DMS79 (cell line): ENCODE measurements at places on chromosomes 1 and 21.

- DNase-seq = peak; percentile 22
Measured at GRCh38 chr1:8477166-8477982, 159.5 kb downstream of the SLC45A1 start.

DNA sequence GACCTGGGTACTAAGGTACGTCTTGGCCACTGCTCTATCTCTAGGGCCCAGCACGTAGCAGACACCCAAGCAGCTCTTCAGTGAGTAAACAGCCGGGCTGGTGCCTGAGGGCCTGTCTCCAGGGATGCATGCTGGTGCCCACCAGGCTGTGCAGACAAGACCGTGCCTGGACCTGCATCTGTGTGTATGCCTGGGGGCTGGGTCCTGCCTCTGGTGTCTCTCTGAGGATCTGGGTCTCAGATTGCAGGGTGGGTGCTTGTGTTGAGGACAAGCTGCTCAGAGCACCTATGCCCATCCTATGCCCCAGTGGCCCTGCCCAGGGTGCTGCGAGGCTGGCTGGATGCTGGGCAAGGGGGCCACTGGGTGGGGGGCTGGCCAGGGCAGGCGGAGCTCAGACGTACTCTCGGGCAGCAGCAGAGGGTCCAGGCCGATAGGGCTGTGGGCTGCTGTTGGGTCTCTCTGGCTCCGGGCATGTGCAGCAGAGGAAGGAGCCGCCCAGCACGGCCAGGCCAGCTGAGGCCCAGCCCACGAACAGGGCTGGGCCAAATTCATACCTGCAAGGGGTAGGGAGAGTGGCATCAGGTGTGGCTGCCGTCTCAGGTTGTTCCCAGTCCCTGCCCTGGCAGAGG lies 4.4 kb downstream of the CLDN19 start:
- no peak for DNase-seq

- DNase-seq = no peak
Measured at GRCh38 chr1:228274452-228275178, 66.8 kb downstream of the OBSCN start.

GRCh38 chr1:54781023-54781723 lies 16.9 kb upstream of the PARS2 start:
- no peak for DNase-seq

DNA sequence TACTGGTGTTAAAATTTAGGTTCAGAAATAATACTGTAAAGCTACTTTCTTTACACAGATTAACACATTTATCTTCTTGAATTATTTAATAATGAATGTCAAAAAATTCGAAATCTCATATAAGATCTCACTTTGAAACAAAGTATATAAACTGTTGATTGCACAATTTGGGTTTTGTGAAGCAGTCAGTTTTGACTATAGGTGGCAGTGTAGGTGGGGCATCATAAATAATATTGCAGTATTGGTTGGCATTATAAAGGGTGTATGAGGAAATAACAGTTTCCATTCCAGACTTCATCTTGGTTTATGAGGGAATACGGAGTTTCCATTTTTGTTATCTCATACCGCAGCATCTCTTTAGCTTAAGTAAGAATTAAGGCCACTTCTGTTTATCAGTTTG lies 49.9 kb downstream of the SUCO start:
- no peak for DNase-seq

DNA sequence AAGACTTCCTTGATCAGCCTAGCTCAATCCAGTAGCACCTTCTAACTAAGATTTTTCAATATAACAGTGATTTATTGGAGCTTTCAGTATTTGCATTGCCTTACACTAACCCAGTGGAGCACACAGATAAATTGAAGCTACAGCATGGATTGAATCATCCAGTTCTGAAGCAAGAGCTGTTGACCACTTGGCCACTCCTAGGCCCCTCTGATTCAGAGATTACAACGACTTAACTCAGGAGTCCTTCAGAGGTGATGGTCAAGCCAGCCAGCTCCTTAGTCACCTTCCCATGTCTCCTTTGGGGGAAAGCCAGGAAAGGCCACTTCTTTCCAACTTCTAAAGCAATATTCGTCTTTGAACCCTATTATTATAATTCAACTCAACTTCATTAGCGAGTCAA lies 151.8 kb downstream of the TENT5C start:
- DNase-seq = no peak

GRCh38 chr1:201598396-201598795 lies 59.5 kb downstream of the NAV1 start:
- peak; percentile 3 for DNase-seq

- DNase-seq = no peak
Measured at GRCh38 chr1:119766374-119766794, 2.3 kb downstream of the HMGCS2 start.

DNA sequence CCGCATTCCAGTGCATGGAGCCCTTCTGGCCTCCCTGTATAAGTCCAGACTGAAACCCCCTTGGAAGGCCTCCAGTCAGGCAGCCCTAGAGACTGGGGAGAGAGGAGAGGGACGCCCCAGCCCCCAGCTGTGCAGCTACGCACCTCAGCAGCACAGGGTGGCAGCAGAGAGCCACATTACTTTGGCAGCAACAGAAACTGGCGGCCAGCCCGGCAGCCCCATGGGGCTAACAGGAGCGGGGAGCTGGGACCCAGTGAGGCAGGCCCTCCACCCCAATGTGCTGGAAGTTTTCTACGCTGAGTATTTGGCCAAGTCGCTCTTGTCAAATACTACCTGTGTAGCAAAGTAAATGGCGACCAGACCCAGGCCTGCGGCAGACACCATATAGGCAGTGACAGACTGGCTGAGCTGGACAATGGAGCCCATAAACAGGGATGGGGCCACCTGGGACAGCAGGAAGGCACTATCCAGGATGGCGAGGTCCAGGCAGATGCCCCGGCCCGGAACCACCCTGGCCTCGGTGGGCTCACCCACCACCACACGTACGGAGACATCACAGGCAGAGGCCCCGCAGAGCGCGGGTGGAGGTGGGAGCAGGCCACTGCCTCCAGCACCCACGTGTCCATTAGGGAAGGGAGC lies 21.2 kb downstream of the SLC45A3 start:
- peak; percentile 28 for DNase-seq

DNA sequence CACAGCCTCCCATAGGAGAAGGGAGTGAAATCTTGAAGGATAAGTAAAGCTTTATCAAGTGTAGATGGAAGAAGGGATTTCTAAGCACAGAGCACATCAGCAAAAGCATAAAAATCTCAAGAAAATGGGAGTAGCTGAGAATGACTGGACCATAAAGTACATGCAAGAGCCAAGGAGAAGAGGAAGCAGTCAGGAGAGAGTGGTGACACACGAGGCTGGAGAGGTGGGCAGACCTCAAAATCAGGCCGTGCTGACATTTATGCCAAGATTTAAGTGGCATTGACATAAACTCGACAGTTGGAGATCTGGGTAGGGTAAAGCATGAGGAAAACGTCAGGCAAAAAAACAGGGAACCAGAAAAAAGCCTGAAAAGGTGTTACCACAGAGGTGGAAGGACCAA lies 62.3 kb downstream of the GFI1 start:
- DNase-seq = no peak

- no peak for DNase-seq
Measured at GRCh38 chr1:59229138-59229537, 67.8 kb upstream of the FGGY start.

DNA sequence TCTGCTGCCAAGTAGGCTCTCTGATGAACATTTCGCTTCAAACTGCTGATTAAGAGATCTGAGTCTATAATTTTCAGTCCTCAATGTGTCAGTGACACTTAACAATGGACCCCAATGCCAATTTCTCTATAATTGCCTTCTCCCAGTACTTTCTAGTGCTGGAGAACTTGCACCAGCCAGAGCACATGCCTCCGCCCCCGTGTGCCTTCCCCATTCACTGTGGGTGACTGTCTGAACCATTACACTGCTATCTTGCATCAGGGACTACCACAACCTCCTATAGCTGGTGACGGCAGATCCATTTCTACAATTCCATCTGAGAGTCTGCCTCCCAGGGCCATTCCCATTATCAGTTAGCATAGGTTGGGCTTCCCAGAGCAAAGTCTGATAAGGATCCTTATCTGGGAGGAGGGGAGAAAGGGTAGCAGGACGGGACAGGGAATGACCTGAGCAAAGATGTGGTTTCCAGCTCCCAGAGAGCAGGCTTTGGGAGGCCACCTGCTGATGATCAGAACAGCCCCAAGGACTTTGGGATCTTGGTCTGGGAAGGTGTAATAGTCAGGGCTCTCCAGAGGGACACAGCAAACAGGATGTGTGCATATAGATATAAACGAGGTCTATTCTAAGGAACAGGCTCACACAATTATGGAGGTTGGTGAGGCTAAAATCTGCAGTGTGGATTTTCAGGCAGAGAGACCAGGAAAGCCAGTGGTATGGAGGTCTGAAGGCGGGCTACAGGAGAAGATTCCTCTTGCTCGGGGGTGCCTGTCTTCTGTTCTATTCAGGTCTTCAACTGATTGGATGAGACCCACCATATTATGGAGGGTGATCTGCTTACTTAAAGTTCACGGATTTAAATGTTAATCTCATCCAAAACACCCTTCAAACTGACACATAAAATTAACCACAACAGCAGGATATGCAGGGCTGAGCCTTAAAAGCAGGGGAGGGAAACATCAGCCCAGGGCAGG lies 238.2 kb downstream of the PTPRU start:
- DNase-seq = no peak

DNA sequence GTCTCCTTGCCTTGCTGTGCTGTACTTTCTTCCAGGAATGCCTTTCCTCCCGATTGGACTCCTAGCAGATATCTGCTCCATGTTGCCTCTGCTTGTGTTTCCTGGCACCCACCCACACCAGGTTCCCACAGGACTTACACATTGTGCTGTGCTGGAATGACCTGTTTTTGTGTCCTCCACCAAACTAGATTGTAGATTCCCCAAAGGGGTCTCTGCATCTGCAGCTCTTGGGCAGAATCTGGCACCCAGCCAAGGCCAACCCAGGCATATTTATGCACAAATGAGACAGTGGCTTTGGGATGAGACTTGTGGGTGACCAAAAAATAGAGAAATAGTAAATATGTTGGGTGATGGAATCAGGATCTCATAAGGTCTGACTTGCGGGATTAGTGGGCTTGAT lies 278.2 kb downstream of the RRAGC start:
- no peak for DNase-seq

GRCh38 chr1:197923038-197923437 lies 5.9 kb downstream of the LHX9 start:
- DNase-seq = no peak

GRCh38 chr1:213448776-213449175 lies 397.7 kb downstream of the RPS6KC1 start:
- DNase-seq = no peak

GRCh38 chr1:100523038-100523652 lies 14.8 kb upstream of the GPR88 start:
- DNase-seq = no peak

DNA sequence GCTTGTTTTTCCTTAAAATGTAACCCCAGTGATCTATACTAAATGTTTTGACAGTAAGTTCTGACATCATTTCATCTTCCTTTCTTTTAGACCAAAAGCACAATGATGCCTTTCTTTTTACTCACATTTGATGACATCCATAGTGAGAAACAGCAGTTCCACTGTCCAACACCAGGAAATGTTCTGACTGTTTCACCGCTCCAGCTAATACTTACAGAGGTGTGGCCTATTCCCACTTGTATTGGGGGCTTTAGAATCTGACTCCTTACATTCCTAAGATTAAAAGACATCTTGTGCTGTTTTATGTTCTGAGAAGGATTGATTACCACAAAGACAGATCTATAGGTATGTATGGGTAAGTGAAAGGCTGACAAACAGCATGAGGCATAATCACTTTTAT lies 1018.2 kb upstream of the PRMT6 start:
- no peak for DNase-seq

DNA sequence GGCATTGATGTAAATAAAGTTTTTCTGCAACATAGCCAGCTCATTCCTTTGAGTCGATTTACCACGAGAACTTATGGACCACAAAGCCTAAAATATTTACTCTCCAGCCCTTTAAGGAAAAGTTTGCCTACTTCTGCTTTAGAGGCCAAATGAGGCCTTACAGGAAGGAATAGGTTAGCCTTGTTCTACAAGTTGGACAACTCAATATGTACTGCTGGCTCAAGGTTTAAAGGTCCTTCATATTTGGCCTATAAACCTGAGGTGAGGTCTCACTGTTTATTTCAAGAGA lies 144.5 kb upstream of the DNAH14 start:
- no peak for DNase-seq
